ENCODE measurements at places on chromosomes 3 and 15. TPM values are rescaled to one million over a fixed set of nuclear protein-coding genes. Genes with fewer than 3 reads are reported as not detected.

The CNTN4 gene
- not detected for total RNA-seq

The SKOR1 gene
- not detected for total RNA-seq

The DPPA2 gene
- total RNA-seq: not detected

The GOLGA8S gene
- not detected for total RNA-seq

- DNase-seq: no peak
Observed at GRCh38 chr3:98657457-98657856, 64.0 kb upstream of the CPOX start.

- peak; percentile 92 for DNase-seq
Observed at GRCh38 chr3:31960793-31961431, 20.1 kb downstream of the OSBPL10 start.

- DNase-seq: no peak
Observed at GRCh38 chr3:73144276-73144675, 82.8 kb downstream of the EBLN2 start.

DNA sequence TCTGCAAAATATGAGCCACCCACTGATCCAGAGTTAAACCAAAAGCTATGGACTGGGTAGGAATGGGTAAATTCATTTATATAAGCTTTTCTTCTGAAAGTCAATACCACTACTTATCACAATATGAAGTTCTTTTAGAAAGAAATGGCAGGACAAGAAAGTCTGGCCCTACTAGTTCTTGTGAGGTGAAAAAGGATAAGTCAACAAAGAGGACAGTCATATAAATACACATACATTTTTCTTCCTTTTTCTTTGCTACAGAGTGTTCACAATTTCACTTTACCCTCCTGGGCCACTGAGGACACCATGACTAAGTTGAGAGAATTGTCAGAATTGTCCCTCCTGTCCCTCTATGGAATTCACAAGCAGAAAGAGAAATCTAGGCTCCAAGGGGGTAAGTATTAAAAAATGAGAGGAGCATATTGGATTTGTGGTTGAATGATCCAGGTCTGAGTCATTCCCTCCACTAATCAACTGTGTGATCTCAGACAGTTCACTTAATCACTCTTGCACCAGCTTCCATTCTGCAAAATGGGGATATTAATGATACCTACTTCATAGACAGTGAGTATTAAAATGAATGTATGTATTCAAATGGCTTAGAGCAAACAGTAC lies 27.6 kb downstream of the ACP3 start:
- DNase-seq: peak; percentile 42

- DNase-seq: no peak
Observed at GRCh38 chr15:70258369-70259027, 160.8 kb upstream of the TLE3 start.

- no peak for DNase-seq
Observed at GRCh38 chr3:128285042-128285966, 132.0 kb downstream of the EEFSEC start.

DNA sequence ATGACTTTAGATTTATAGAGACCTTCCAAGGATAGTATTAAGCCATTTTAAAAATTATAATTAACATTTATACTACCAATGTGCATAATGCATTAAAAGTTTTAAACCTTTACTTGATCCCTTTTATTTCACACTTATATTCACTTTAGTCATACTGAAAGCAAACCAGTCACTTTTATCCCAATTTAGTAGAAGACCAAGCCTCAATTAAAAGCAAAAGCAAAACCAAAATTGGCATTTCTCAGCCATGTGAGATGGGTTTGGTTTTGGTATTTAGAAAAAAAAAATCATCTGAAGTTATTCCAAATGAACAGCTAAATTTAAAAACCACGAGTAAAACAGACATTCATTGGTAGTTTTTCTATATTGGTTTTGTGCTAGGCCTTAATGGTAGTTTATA lies 249.4 kb downstream of the LPP start:
- no peak for DNase-seq

DNA sequence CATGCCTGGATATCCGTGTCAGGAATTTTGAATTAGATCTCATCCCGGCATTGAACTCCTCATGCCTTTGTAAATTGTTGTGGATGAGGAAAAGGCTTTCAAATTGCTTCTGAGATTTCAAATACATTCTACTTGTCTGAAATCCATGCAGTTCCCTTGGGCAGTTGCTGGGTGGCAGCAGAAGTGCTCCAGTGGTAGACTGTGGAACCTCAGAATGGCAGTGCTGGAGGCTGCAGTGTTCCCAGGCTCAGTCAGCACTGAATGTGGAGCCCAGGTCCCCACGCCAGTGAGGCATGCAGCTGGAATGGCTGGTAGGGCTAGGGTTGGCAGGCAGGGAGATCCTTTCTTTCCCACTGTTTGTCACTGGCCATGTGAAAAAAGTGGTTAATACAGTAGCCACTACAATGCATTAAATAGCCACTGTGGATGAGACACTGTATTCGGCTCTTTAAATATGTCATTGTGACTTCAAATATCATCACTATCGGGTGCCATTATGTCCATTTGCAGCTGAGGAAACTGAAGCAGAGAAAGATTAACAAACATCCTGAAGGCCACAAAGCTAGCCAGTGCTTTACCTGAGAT lies 98.6 kb downstream of the TPRG1 start:
- DNase-seq: peak; percentile 84

- no peak for DNase-seq
Observed at GRCh38 chr15:26736502-26737248, 36.2 kb downstream of the GABRB3 start.

DNA sequence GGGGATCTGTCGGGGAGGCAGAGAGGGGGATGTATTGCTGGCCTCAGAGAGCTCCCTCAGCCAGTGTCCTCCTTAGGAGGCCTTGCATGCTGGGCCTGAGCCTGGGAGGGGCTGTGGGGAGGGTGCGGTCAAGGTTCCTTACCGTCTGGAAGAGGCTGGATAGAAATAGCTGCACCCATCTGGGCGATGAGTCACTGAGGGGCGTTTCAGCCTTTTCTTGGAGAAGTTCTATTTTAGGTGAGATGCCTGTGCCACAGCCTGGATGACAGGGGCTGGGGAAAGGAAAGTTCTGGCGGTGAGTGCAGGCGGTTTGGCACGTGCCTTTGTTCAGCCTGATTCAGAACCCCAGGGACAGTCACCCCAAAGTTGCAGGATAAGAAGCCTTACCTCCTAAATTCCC lies 35.7 kb upstream of the APEH start:
- DNase-seq: peak; percentile 46

GRCh38 chr15:73367624-73368300 lies 996 bp downstream of the HCN4 start:
- DNase-seq: no peak

GRCh38 chr15:72237029-72237852 lies 6.3 kb upstream of the PKM start:
- DNase-seq: peak; percentile 98

- peak; percentile 68 for DNase-seq
Observed at GRCh38 chr3:38730281-38730680, 80.8 kb upstream of the SCN5A start.

GRCh38 chr3:127081001-127081720 lies 98.2 kb downstream of the PLXNA1 start:
- DNase-seq: no peak

DNA sequence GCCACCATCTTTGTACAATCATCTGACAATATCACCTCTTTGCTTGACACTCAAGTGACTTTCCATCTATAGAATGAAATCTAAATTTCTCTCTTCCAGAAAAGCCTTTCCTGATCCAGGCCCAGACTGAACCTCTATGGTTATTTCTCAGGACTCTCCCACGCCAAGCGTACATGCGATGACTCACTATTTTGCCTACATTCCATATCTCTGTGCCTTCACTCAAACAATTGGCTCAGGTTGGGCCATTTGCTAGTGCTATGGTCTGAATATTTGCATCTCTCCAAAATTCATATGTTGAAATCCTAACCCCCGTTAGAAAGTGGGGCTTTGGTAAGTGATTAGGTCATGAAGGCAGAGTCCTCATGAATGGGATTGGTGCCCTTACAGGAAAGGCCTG lies 43.9 kb downstream of the ST3GAL6 start:
- DNase-seq: no peak

DNA sequence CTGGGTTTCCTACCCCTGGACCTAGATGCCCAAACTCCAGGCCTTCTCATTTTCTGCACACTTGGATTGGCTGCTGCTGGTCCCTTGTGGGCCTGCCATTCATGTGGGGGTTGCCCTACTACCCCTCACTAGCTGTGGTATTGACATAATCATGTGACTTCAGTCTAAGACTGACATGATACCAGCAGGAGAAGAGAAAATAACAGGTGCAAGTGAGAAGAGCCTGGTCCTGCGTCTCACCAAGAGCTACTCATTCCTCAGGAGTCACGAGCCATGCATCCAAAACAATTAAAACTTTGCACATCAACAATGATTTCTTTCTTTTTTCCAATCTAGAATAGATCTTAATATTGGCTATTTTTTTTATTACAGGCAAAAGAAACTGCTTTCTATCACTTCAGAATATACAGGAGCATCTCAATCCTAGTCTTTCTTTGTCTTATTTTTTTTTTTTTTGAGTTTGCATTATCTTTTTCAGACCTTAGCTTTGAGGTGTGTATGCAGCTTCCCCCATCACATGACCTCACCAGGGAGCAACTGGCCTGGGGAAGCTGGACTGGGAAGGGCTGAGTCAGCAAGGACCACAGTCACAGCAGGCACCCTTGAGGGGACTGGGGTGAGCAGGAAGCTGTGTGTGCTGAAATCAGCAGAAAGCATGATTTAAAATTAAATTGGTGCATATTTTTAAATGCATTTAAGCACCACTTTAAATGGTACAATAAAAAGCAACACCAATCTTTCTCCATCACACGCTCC lies 27.6 kb downstream of the SLC9A9 start:
- peak; percentile 78 for DNase-seq
